ENCODE measurements at places on chromosomes 3 and 15.

- DNase-seq = no peak
These were observed 16.4 kb downstream of the PRR23E start for GRCh38 chr3:127209155-127209839.

DNA sequence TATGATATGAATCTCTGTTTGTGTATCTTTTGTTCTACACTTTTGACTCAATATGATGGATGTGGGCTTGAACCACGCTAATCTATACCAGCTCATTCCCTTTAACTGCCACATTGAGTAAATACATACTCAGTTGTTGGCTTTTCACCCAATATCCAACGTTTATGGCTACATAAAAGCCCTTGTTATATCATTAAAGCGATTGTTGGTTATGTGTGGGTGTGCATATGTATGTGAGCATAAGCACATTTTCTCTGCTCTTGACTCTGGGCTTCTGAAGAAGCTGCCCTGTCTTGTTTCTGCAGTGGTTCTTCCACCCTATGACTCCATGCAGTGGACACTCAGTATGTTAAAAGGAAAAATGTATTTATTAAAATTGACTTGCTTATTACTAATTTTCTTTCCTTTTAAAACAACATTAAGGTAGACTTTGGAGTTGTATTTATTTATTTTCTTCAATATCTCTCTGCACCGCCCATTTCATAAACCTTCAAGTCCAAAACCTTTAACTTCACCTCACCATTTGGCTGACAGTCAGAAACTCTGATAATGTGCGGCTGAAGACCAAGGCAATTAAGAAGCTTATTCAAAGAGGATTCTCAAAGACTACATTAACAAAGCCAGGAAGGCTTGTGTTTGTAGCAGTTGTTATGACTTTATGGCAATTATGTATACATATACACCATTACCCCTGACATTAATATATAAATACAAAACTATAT, 156.1 kb downstream of the THRB start:
- DNase-seq = no peak

DNA sequence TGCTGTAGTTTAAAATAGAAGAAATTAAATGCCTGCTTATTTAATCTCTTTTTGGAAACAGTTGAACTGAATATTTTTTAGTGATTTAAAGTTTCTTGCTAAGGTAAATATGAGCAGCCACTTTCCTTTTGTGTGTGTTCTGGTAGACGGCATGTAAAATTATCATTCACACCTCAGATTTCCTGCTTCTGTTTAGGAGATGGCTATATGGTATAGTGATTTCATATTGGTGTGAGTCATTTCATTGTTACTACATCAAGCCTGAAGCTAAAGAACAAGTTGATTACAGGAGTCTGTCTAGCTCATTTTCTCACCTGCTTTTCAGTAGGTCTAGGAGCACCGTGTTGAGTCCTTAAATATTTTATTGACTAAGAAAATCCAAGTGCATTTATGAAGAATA, 2.2 kb downstream of the LRCH3 start:
- no peak for DNase-seq

GRCh38 chr15:74869726-74870407, 3.3 kb downstream of the SCAMP2 start:
- no peak for DNase-seq

DNA sequence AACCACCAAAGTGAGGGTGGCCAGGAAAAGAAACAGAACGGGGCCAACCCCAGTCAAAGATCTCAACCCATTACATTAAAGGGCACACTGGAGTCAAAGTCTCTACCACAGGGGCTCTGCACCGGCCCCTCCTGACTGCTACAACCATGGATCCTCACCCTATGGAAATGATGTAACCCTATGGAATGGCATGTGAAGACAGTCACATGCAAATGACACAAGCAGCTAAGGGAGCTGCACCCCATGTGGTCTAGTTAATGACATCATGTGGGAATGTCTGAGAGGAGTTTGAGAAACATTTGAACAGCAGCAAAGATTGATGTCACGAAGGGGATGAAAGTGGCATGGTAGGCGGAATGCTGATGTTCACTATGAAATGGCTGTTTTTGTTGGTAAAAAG, 298.2 kb upstream of the SLCO3A1 start:
- DNase-seq = no peak

DNA sequence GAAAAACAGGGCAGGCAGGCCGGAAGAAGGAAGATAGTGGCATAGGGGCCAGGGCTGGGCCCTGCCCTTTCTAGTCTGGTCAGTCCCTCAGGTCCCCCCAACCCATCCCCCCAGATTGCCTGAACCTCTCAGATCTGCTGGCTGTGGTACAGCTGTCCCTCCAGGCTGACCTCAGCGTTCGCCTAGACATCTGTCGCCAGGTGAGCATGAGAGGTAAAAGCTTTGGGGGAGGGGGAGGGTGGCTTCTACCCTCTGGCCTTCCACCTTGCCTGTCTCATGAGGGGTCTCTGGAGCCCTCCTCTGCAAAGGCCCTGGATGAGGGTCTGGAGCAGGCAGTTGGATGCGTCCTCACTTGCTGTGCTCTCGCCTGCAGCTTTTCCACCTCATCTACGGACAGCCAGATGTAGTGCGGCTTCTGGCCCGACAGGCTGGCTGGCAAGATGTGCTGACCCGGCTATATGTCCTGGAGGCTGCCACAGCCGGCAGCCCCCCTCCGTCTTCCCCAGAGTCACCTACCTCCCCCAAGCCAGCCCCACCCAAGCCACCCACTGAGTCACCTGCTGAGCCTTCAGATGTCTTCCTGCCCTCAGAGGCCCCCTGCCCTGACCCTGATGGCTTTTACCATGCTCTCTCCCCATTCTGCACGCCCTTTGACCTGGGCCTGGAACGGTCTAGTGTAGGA, 20.2 kb downstream of the NBEAL2 start:
- DNase-seq = no peak

- no peak for DNase-seq
These were observed 218.4 kb downstream of the SOX2 start for GRCh38 chr3:181930105-181930504.

- no peak for DNase-seq
These were observed 494.2 kb upstream of the PROK2 start for GRCh38 chr3:72279068-72279604.

GRCh38 chr3:151367448-151367847, 17.1 kb downstream of the P2RY12 start:
- DNase-seq = no peak

DNA sequence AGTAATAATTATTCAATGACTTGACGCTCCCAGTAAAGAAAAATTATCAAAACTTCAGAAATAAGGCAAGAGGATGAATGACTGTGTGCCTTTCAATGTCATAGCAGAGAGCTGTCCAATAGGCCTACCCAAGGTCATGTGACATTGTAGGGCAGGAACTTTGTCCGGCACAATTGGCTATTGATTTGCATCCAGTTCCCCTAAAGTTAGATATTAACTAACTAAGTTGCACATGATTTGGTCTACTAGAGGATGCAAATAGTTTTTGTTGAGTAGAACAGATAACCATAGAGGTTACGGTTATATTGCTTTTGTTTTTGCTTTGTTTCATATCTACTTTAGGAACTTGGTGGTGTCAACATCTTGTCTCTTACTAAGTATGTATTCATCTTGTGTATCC, 127.9 kb upstream of the PFN2 start:
- no peak for DNase-seq

DNA sequence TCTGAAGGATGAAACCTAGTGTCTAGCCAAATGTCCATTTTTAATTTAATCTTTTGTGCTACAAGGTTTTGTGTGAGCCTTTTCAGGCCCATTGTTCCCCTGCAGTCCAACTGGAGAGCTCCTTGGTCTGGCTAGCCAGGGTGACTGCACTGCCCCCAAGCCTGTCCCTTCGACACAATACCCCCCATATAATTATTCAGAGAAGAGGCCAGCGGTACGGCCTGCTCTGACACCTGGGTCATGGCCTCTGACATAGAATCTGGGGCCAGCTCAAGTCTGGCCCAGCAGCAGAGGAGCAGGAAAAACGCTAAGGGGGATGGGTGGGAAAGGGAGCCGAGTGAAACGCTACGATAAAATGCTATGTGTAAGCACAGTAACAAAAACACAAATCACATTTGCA, 64.2 kb upstream of the PYGO1 start:
- no peak for DNase-seq

DNA sequence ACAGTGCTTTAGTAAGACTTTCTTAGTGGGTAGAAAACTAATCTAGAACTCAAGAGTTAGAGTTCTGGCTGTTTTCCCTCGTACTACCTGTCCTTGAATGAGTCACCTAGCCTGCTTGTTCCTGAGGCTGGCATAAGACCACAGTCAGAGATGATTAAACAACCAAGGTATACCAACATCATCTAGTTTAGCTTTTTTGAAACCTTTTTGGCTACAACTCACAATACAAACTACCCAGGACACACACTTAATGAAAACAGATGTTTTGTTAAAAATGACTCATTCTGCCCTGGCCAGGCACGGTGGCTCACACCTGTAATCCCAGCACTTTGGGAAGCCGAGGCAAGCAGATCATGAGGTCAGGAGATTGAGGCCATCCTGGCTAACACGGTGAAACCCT, 4.6 kb downstream of the MCCC1 start:
- DNase-seq = no peak

GRCh38 chr3:59572106-59572505, 522.3 kb upstream of the CFAP20DC start:
- no peak for DNase-seq
